Kidney capillary endothelial cell (primary cell): ENCODE measurements at places on chromosomes 2 and 18.

DNA sequence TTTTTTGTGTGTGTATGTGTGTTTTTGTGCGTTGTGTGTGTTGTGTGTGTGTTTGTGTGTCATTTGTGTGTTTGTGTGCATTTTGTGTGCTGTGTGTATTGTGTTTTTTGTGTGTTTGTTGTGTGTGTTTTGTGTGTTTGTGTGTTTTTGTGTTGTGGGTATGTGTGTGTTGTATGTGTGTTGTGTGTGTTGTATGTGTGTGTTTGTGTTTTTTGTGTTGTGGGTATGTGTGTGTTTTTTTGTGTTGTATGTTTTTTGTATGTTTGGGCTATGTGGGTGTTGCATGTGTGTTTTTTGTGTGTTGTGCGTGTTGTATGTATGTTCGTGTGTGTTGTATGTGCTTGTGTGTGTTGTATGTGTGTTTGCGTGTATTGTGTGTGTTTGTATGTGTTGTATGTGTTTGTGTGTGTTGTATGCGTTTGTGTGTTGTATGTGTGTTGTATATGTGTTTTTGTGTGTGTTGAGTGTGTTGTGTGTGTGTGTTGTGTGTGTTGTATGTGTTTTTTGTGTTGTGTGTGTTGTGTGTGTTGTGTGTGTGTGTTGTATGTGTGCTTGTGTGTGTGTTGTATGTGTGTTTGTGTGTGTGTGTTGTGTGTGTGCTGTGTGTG, 275.3 kb downstream of the HRH4 start:
- DNase-seq = no peak

DNA sequence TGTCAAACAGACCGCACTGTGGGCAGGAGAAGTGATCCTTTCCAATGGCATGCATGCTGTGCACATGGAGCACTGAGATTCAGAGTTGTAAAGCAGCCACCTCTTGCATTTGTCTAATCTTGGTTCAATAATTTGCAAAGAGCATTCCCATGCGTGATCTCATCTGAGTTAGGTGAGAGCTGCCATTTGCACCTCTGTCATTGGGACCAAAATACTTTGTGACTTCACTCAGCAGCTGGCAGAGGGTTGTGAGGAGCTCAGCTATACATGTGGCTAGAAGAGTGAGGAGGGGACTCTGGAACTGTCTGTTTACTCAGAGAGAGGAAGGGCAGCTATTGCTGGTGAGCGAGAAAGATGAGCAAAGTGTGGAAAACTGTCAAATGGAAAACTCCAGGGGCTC, 265.1 kb upstream of the TNP1 start:
- DNase-seq = no peak

- no peak for DNase-seq
These were observed 142.8 kb downstream of the CD8B2 start for GRCh38 chr2:106629981-106630380.

GRCh38 chr2:218219934-218220333, 2.9 kb downstream of the ARPC2 start:
- DNase-seq = no peak

GRCh38 chr2:234869969-234870368, 81.8 kb upstream of the SH3BP4 start:
- no peak for DNase-seq

GRCh38 chr2:152347076-152347475, 12.1 kb downstream of the FMNL2 start:
- no peak for DNase-seq

DNA sequence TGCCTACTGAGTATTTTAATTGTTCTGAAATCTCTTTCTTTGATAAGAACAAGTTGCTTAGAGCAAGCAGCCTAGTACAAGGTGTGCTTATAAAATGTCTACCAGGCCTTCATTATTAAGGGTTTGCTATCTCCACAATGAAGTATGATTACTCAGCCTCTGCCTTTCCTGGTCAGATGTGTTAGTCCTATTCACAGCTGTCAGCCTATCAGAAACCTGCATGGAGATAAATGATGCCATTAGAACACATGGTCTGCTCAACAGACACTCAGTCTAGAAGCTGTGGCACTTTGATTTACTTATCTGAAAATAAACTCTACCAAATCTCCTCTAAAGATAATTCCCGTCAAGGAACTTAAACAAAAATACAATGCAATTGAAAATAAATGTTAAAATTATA, 448.7 kb downstream of the ERBB4 start:
- no peak for DNase-seq

GRCh38 chr18:5311301-5311989, 15.9 kb upstream of the ZBTB14 start:
- DNase-seq = no peak

GRCh38 chr2:9236045-9236344, 29.4 kb downstream of the ASAP2 start:
- no peak for DNase-seq

DNA sequence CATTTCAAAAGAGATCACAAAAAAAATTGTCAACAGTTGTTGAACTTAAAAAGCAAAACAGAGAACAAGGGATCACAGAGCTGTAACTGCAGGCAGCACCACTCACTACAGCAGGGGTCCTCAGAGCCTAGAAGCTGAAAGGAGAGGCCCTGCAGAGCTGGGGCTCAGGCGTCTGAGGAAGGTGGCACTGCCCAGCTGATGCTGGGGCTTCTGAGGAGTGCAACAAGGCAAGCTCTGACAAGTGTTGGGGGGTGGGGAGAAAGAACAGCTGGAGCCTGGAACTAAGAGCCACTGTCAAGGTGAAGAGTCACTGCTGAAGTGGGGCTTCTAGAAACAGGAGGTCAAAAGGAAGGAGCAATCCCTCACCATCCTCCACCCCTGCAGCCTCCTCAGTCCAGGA, 46.2 kb downstream of the FTCDNL1 start:
- no peak for DNase-seq

- DNase-seq = no peak
These were observed 260.6 kb downstream of the ZEB2 start for GRCh38 chr2:144259332-144259731.

DNA sequence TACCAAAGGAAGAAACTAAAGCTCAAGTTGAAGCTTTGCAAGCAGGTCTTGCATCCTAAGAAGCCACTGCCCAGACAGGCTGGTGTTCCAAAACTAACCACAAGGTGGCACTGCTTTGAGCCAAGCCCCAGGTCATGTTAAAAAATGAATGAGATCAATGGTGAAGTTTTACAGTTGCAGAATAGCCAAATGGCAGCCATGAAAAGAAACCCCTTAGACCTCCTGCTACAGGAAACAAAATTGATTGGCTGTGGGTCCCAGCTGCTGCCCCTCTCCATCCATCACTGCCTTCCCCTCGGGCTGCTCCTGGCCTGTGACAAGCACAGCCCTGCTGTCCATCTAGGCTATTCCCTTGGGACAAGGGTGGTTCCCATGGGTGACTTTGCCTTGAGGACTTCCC, 20.7 kb upstream of the MREG start:
- no peak for DNase-seq

DNA sequence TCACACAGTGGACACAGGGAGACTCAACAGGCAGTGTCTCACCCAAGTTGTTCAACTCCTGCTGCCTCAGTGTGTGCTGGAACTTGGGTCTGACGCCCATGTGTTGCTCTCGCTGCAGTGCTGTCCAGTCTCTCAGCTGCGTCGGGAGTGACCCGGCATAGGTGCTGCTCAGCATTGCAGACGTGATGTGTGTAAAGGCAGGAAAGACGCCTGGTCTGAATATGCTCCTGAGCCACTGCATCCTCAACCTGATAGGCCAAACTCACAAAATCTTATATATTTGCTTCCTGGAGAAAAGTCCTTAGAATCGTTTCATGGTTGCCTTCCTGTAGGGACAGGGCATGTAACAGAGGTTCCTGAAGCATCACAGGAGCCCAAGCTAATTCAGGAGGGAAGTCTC, 152.9 kb downstream of the INSIG2 start:
- no peak for DNase-seq

GRCh38 chr2:241866790-241867645, 2.5 kb upstream of the RTP5 start:
- no peak for DNase-seq

GRCh38 chr2:187468262-187468661, 20.2 kb upstream of the CALCRL start:
- no peak for DNase-seq

GRCh38 chr18:9287036-9287435, 47.5 kb upstream of the TWSG1 start:
- DNase-seq = no peak

- no peak for DNase-seq
These were observed 9.9 kb upstream of the FOSL2 start for GRCh38 chr2:28382755-28383154.

DNA sequence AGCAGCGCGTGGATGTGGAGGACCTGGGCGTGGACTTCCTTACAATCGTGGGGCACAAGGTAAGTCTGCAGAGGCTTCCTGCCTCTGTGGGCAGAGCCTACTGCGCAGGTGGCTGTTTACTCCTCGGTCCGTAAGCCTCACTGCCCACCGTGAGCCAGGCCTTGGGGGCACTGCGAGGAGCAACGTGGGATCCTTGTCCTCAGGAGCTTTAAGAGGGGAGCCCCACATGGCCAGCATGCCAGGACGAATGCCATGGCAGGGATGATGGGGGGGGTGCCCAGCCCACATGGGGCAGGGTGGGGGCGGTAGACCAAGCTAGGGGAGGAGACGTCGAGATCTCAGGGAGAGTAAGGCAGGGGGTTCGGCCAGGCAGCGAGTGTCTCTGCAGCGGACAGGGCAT, 18.0 kb upstream of the ESPNL start:
- no peak for DNase-seq

DNA sequence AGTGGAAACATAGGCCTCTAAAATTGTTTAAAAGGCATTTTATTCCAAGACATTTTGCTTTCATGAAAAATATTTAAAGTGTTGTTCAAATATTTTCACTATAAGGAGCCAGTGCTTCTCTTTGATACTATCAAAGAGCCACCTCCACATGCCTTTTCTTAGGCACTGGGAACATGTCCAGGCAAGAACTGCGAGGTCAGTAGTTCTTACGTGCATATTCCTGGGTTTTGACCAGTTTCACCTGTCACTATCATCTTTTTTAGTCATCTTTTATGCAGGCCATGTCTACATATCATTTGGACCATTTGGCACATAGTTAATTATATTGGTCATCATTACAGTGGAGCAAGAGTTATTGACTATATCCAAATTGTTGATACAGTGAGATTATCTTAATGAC, 195.3 kb downstream of the CCDC85A start:
- DNase-seq = no peak

DNA sequence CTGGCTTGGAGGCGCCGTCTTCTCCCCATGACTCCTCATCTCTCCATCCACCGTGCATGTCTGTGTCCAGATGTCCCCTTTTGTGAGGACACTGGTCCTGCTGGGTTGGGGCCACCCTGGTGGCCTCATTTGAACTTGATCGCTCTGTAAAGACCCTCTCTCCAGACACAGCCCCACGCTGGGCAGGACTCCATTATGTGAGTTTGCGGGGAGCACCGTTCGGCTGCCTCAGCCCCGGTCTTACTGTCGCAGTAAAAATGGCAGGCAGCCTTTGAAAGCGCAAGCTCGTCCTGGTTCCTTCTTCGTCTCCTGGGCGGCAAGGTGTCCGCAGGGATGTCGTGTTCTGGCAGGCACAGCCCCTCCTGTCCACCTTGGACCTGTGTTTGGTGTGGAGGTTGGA, 17.7 kb downstream of the NFATC1 start:
- DNase-seq = no peak

- DNase-seq = no peak
These were observed 45.6 kb upstream of the ANKRD44 start for GRCh38 chr2:197356136-197356535.

DNA sequence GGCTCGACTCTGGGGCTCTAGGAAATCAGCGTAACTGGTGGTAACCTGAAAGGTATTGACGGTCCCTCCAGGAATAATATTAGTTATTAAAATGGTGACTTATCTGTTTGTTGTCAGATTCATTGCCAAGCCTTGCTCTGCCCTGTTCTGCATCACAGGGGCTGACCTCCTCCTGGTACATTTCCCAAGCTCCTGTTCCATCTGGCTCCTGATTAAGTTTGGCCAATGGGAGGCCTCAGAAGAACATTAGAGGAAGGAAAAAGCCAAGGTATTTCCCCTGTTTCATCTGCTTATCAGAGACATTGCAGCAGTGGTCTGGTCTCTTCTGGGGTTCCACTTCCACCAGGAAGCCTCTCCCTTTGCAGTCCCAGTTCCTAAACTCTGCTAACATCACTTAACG, 527.0 kb downstream of the TNS1 start:
- no peak for DNase-seq

DNA sequence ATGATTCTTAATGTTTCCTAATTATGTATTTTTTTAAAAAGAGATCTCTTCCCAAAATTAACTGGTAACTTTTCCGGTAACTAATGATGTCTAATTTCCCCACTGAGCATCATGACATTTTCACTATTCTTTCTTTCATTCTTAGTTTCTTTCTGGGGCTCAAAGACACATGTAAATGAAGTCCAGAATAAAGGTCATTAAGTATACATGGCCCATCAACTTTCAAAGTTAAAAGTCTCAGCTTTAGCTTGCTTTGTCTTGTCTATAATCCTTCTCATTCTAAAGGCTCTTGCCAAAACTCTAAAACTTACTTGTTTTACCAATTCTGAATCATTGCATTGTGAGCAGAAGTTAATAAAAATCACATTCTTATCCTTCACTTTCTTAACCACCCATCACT, 53.6 kb downstream of the ASXL2 start:
- no peak for DNase-seq

GRCh38 chr2:39379643-39380524, 57.2 kb downstream of the MAP4K3 start:
- peak; percentile 61 for DNase-seq

GRCh38 chr2:226669249-226669648, 130.4 kb downstream of the IRS1 start:
- no peak for DNase-seq

DNA sequence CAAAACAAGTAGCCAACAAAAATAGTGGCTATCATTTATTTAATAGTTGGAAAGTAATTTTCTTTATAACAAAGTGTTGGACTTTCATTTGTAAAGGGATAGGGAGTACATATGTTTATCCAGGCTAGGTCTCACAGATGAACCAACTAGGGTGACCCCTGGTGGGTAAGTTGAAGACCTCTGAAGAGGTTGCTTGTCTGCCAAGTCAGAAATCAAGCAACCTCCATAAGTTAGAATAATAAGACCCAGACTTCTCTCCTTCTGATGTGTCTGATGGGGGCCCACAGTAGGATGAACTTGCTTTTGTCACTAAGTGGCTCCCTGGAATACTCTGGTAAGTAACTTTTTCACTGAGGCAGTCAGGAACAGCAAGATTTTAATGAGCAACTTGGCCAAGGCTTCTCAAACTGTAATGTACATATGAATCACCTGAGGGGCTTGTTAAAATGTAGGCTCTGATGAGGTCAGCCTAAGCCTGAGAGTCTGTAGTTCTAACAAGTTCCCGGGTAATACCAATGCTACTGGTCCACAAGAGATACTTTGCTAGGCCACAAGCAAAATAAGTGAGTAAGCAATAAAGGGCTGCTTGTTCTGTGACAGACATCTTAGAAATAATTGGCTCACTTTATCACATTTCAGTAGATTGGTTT, 319.6 kb downstream of the PIK3C3 start:
- no peak for DNase-seq

DNA sequence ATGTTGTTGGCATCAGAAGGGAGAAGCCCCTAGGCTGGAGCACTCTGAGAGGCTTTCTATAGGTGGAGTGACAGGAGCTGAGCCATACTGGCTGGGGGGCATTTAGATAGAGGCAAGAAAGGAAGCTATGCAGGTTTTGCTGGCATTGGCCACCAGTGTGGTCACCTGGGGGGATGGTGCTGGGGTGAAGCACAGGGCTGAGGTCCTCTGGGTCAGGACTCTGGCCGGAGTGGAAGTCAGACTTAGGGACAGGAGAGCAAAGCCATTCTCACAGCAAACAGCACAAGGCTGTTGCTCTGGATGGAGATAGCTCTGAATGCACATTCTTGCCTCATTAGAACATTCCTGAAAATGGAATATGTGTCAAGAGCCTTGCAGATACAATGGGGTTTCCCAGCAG, 47.4 kb downstream of the NTSR2 start:
- DNase-seq = no peak

- DNase-seq = no peak
These were observed 81.1 kb upstream of the CD302 start for GRCh38 chr2:159879051-159879604.
